Activated T-helper 1 cell treated with anti-CD3 and anti-CD28 coated beads, Interleukin-12 subunit alpha, Interleukin-12 subunit beta, Interleukin-2, Interleukin-4 antibody, amounts not matched to agents 30 ng/mL and 10 ng/mL and 1 ng/mL, durations not matched to agents 14 hours and 24 hours and 36 hours (primary cell): ENCODE measurements at places on chromosomes 2 and 18.

- DNase-seq: no peak
Measured at GRCh38 chr2:210635257-210635656, 78.9 kb downstream of the CPS1 start.

DNA sequence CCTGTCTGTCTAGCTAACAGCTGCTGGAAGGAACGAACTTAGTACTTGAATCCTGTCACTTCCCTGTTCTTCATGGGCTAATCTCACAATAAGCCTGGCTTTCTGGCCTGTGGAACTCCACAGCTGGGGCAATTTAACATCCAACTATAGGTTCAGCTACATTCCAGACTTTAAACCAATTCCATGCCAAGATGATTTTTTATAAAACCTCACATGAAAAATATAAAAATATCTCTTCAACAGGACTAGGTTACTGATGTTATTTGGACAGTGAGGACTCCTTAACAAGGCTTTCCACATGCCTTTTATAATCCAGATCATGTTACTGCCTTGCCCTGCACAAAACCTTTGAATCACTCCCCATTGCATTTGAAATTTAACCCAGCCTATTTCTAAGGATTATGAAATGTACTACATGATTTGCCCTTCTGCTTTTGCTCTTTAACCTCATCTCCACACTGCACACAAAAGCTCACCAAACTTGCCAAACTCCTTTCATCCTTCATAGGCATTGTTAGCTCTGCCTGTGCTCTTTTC, 863.2 kb upstream of the CHAC2 start:
- no peak for DNase-seq

DNA sequence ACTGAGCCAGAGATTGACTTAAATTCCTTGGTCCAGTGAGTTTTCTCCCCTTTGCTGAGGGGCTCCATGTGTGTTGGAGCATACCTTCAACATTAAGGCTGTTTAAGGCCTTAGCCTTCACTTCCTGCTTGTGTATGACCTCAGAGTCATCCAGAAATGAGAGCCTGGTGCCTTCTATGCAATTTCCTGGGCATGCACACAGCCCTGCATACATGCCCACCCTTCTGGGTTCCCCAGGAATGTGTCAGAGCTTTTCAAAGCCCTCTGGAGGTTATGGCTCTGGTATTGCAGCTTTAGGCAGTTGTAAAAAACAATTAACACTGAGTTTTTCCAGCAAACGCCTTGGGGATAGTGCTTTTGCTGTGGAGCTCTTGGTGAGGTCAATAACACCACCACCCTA, 16.7 kb downstream of the IL1R1 start:
- DNase-seq: no peak

GRCh38 chr2:113679457-113679856, 52.4 kb downstream of the RABL2A start:
- DNase-seq: no peak

- DNase-seq: no peak
Measured at GRCh38 chr2:216423071-216423470, 10.8 kb downstream of the SMARCAL1 start.

DNA sequence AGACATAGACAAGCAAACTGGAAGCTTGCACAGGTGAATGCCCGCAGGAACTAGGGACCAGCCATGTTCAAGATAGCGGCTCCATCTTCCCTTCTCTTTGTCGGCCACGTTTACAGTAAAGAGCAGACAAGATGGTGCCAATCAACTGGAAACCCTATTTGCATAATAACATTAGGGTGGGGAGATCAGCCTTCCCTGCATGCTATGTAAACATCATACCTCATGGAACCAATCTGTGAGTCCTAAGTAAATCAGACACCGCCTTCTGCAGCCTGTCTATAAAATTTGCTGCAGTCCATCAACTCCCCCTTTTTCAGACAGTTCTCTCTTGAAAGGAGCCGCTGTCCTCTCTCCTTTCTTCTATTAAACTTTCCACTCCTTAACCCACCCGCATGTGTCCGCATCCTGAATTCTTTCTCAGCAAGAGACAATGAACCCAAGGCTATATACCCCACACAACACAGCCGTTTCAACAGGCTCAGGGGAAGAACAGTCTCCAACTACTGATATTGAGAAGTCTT, 384.4 kb downstream of the EIPR1 start:
- no peak for DNase-seq

- no peak for DNase-seq
Measured at GRCh38 chr2:221444106-221444505, 128.0 kb downstream of the EPHA4 start.

- DNase-seq: no peak
Measured at GRCh38 chr2:135163306-135163705, 111.2 kb downstream of the RAB3GAP1 start.

- DNase-seq: no peak
Measured at GRCh38 chr2:38922389-38922788, 32.7 kb downstream of the ARHGEF33 start.

DNA sequence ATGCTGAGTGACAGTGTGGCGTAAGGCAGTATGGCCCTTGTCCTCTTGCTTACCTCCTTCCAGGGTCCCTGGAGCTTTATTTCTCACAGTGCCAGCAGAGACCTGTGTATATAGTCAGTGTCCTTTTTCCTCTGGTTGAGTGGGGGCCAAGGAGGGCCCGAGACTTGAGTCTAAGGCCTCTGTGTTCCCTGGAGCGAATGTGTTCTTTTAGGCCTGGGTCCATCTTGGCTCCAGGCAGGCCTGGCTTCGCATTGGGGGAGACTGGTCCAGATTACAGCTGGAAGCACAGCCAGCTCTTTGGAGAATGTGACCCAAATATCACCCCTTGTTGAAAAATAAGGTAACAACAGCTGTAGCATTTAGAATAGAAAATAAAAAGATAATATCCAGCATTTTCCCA, 5.0 kb downstream of the VAMP5 start:
- no peak for DNase-seq

DNA sequence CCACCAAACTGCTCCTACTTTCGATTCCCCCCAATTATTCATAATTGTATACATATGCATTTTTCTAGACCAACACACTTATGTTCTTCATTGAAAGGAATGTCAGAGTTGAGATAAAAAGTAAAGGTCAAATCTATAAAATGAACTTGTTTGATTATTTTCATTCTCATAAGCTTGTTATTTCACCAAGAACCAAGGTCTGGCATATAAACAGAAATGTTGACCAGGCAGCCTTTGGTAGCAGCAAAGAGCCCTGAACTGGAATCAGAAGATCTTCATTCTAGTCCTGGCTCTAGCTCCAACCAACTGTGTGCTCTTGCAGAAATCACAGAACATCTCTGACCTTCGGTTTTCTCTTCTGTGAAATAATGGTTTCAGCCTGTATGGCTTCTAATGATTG, 42.9 kb downstream of the RBKS start:
- no peak for DNase-seq

- DNase-seq: no peak
Measured at GRCh38 chr2:174873471-174873870, 109.2 kb upstream of the CHRNA1 start.

- no peak for DNase-seq
Measured at GRCh38 chr18:3906116-3906750, 456.3 kb downstream of the TGIF1 start.

GRCh38 chr2:227789803-227790202, 23.8 kb upstream of the CCL20 start:
- no peak for DNase-seq

- DNase-seq: no peak
Measured at GRCh38 chr2:212752730-212753351, 214.2 kb upstream of the ERBB4 start.

- no peak for DNase-seq
Measured at GRCh38 chr2:67013821-67014220, 383.3 kb upstream of the ETAA1 start.

DNA sequence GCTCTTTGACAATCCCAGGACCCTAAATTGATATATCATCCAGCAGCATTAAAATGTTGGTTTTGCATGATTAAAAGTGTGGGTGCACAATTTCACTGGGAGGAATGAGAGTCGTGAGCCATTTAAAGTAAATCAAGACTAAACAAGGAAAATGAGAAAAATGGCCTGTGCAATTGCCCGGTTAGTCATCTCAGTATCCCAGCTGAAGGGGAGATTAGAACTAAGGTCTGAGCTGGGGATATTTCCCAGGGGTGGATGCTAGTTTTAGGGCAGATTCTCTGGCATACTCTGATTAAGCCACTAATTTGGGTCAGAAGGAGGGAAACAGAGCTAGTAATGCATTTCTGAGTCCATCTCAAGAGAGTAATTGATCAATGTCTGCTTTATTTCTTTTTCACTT, 177.2 kb downstream of the EN1 start:
- no peak for DNase-seq

DNA sequence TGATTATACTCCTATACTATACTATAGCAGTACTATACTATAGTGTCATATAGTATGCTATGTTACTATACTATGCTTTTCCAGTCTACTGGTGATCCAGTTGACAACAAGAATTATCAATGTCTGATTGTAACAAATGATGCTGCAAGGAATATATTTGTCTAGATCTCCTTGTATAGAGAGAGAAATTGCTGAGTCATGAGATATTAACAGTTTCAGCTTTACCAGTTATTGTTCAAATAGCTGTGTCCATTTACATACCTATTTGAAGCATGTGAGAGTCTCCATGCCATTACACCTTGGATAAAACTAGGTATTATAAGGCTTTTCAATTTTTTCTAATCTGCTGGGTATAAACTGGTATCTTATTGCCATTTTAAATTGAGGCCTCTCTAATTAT, 136.4 kb upstream of the SKOR2 start:
- DNase-seq: no peak

DNA sequence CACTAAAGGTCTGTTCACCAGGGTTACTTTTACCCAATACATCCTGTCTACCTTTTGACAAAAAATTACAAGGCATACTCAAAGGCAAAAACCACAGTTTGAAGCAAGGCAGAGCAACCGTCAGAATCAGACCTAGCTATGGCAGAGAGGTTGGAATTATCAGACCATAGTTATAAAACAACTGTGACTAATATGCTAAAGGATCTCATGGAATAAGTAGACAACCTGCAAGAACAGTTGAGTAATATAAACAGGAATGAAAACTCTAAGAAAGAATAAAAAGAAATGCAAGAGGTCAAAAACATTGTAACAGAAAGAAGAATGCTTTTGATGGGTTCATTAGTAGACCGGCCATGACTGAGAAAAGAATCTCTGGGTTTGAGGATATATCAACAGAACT, 318.8 kb upstream of the KCNH7 start:
- DNase-seq: no peak

GRCh38 chr2:235493775-235494715, at the start of gene AGAP1:
Gene AGAP1 (plus strand): TSS chr2:235494043.
- DNase-seq: no peak

- DNase-seq: no peak
Measured at GRCh38 chr2:120424274-120424796, 78.4 kb downstream of the INHBB start.

DNA sequence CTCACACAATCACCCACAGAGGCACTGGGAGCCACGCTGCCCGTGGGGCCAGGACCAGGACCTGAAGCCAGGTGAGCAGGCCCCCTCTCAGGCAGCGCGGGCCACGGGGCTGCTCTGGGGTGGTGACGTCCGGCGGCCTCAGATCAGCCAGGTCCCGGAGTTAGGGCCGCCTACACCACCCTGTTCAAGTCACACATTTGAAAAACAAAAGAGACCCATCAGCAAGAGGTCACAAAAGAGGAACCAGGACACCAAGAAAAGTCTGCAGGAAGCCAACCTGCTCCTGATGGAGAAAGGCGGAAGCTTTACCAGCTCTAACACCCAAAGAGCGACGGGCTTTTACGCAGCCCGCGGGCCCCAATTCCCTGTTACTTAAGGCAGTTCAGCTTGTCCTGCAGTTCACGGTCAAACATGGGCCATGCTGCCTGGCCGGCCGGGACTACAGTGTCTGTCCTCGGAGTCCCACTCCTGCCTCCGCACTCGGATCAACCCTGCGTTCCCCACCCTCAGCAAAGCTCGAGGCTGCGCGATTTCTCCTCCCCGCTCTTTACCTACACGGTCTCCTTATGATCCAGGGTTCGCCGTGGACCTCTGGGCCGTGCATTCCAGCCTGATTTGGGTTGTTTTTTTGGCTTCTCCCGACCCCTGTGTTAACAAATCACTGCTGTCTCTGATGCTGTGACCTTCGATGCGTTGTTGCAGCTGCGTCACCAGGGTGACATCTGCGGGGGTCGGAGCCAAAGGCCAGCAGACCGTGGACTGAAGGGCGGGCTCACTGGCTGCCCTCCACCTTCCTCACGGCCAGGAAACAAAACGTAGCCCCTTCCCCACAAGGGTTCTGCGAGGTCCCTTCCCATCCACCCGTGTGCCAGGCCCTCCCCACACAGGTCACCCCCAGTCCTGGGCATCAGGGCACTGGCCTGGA, 31.0 kb downstream of the SNORC start:
- DNase-seq: no peak

DNA sequence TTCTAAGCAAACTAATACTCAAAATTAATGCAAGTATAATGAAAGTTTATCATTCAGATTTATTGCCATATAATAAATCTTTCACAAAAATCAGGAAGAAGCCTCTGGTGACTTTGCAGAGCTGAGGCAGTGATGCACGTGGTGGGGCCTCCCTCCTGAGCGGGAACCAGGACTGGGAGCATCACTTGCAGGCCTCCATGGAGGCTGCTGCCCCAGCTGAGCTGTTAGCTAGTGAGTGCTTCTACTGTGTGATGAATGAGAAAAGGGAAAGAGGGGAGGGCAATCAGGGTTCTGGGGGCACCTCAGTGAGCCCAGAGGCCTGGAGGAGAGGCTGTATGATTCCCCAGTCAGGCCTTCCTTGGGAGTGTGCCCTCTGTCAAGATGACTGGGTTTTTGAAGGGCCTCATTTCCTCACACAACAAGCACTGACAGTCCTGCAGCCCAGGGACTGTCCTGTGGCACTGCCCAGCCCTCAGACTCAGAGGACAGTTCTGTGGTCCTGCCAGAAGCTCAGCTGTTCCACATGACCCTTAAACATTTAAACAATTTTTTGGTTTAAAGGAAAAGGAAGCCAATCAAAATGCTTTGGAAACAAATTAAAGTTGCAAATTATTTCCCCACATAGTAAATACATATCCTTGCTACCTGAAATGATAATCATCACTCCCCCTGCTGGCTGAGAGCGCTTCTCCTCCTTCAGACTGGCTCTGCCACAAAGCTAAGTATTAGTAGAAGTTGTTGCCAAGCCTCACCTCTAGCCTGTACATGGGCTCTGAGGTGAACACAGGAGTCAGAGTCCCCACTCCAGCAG, 90.9 kb upstream of the SMAD7 start:
- no peak for DNase-seq

DNA sequence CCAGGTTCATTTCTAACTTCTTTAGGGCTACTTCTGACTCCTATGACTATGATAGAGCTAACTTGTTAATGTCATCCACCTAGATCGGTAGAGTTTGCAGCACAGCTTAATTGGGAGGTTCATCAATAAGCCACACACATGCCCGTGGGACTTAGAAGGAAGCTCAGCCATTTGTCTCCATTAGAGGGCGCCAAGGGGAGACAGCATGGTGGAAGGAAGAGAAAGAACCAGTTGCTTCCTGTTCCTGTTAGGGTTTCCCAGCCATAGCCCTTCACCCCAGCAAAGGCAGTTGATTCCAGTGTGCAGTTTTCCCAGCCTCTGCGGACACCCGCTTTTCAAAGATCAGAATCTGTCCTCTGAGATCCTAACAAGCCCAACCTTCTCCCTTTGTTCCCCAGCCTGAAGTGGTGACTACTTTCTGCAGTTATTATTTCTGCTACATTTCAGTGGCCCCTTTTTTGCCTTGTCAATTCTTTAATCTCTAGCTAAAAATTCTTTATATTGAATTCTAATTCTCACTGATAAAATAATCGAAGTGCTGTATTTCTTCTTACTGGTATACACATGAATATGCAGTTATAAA, 30.3 kb downstream of the MAIP1 start:
- peak; percentile 40 for DNase-seq

- DNase-seq: no peak
Measured at GRCh38 chr18:44693030-44693784, 12.5 kb downstream of the SETBP1 start.
